ENCODE measurements at places on chromosomes 5 and 9.

DNA sequence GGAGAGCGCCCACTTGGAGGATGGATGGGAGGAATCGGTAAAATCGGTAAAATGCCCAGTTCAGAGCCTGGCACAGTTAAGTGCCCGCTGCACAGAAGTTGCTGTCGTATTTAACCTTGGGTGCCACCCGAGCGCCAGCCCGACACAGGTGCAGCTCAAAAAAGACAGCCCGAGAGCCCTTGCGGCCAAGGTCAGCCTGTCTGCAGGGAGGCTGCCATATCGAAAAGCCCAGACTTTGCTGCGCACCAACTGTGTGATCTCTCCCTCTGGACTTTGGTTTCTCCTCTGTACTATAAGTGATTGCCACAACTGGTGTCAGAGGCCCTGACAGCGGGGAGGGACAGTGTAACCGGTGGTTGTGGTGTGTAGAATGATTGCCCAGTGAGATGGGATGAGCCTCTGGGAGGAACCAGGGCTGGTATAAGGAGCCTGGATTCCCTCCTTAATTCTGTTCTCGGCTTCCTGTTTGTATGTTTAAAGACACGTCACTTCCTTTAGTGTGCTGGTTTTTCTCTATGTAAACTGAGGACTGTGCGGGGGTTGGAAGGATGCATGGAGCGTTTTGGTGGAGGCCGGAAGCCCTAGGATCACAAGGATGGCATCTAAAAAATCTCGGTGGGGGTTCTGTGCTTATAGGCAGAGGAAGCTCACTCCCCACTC is 792 bp downstream of the NTMT1 start:
- DNase-seq: no peak

- DNase-seq: no peak
Measured at GRCh38 chr5:16383544-16384052, 82.0 kb downstream of the ZNF622 start.

DNA sequence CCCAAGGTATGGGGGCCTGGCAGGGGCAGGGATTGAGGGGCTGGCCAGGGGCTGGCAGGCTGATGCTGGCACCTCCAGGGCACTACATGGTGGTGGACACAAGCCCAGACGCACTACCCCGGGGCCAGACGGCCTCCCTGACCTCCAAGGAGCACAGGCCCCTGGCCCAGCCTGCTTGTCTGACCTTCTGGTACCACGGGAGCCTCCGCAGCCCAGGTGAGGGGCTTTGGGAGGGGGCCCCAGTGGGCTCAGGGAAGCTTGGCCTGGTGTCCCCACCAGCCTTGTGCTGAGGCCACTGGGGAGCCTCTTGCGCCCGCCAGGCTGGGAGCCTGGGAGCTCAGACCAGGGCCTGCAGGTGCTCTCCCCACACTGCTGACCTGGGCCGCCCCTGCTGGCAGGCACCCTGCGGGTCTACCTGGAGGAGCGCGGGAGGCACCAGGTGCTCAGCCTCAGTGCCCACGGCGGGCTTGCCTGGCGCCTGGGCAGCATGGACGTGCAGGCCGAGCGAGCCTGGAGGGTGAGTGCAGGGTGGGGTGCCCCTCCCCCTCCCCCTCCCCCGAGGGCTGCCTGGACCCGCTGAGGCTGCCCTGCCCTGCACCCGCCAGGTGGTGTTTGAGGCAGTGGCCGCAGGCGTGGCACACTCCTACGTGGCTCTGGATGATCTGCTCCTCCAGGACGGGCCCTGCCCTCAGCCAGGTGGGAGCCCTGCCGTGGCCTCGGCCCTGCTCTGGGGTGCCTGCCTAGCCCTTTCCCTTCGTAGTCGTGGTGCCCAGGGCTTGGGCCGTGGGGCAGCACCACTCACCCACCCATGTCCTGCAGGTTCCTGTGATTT is 5.7 kb downstream of the MAMDC4 start:
- DNase-seq: no peak

DNA sequence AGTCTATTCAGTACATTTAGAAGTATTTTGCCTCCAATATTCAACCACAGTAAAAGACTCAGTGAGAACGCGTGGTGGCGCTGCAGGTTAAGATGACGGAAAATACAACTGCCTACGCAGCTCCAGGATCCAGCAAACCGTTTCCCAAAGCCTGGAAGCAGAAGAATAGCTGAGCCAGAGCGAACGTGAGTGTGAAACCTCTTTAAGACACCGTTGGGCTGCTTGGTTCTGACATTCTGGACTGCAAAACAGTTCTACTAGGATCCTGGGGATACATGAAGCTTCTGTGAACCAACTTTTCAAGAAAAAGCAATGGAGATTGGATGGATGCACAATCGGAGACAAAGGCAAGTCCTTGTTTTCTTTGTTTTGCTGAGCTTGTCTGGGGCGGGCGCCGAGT is at the start of gene PCDHB16:
PCDHB16 (plus strand) TSS at position 140 of the 400 bp plus-strand sequence; CDS start at position 313, 173 bp downstream.
- DNase-seq: no peak

- DNase-seq: no peak
Measured at GRCh38 chr9:131986576-131986975, 93.1 kb downstream of the MED27 start.

DNA sequence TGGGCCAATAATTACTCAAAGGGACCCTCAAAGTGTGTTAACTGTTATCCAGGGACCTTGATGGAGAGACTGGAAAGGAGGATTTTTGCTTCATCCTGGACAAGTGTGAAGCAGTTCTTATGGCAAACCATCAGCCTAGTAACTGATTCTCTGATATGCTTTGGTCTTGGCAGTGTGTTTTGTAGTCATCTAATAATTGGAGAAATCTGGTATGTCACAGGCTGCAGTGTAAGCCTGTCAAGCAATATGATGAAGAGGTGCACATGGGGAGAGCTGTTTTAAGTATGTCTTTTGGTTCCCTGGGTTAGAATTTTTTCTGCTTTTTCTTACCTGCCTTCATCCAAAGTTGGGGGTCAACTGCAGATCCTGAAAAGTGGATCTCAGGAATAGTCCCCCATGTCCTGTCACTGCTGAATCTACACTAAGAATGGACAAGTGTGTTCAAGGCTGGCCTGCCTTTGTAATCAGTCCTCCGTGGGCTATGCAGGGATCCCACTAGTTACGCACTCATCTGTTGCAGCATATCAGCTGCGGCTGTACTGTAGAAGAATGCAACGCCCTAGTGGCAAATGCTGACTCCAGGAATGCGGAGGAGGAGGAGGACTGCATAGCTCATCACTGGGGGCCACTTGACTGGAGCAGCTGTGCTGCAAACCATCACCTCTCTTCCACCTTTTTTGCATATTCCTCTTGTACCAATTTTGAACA is 1.9 kb downstream of the SPTAN1 start:
- DNase-seq: no peak

- DNase-seq: no peak
Measured at GRCh38 chr9:34662526-34663302, at the start of gene CCL27. TSS of gene CCL27 (minus strand) at chr9:34662657. CDS start at chr9:34662633, 24 bp downstream.

DNA sequence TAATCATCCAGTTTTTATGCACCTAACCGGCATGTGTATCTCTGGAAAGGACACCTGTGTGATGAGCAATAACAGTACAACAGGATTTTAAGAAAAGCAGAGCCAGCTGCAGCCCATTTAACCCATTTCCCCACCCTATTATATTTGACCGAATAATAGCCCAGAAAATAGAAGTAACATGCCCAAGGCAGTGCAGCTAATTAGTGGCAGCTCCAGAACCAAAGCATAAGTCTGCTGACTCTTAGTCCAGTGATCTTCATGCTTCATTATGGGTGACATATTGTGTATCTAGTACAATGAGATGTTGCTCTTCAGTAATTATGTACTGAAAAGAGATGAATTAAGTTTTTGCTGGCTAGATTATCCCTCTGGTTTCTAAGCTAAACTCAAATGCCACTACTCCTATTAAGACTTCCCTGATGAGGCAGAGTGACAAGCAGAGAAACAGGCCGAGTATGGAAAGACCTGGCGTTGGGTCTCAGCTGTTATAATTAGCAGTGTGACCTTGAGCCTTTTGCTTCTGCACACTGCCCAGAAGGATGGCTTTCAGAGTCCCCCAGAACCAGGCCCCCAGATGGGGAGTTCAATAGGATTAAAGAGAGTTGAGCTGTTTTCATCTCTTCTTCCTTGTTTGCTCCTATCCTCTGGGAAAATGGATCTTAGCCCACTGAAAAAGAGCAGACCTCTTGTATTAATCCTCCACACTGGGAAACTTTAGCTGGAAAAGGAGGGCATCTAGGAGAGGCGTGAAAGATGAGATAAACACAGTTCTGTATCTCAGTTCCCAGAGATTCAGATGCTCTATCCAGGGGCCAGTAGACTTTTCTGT is 10.8 kb upstream of the C1QTNF3 start:
- no peak for DNase-seq

DNA sequence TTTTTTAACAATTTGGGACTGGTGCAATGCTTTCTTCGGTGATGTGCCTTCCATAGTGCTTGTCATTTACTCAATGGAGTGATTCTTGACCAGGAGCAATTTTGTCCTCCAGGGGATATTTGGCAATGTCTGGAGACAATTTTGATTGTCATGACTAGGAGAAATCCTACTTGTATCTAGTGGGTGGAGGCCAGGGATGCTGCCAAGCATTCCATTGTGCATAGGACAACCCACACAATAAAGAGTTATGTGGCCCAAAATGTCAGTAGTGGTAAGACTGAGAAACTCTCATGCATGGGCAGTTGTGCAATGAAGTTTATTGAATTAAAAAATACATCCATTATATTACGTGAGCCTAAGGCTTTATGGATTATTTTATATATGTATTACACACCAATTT is 70.5 kb downstream of the FOCAD start:
- DNase-seq: no peak

DNA sequence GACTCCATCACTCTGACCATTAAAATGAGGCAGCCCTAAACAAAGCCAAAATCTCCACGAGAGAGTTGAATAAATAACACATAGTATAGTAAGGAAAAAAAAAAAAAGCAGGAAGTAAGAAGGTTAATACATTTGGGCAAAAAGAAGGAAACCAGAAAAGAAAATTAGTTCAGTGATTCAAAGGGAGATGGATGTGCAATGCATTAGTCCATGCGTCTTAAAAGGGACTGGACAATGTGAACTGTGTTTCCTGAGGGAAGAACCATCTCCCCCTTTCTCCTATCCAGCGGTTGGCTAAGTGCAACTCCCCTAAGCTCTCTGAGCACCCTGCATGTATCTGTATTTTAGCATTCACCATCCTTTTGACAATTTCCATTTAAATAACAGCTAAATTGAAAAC is 1.4 kb downstream of the ANKRA2 start:
- no peak for DNase-seq

- no peak for DNase-seq
Measured at GRCh38 chr5:131684051-131684450, 49.0 kb upstream of the RAPGEF6 start.

DNA sequence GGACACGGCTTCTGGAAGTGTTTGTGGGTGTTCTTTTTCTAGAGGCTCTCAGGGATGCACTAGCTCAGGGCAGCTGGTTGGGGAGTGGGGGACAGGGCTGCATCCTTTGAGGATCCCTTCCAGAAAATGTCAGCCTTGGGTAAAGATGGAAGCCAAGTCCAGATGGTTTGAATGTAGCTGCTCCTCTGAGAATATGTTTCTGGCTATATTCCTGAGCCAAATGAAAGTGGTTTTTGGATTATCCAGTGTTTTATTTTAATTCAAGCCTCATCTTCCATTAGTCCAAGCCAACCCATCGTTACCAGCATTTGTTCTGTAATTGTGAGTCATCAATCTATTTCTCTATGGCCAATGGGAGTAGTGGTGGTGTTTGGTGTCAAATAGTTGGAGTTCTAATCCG is 70.4 kb downstream of the SPRY4 start:
- no peak for DNase-seq

GRCh38 chr5:174576042-174576441 is 148.3 kb upstream of the MSX2 start:
- DNase-seq: no peak

DNA sequence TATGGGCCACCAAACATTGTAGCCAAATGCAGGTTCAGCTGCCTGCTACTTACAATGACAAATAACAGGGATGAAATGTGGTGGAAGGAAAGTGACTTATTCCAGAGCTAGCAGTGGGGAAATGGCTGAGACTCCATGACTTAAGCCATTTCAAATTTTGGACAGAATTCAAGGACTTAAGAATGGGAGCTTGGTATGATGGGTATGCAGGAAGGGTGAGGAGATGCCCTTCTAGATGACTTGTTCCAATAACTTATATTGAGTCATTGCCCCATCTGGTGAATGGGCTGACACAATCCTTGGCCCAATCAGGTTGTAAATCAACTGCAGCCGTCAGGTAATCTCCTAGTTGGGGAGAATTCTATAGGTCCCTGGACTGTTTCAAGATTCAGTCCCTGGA is 230.7 kb upstream of the SGCD start:
- DNase-seq: no peak

DNA sequence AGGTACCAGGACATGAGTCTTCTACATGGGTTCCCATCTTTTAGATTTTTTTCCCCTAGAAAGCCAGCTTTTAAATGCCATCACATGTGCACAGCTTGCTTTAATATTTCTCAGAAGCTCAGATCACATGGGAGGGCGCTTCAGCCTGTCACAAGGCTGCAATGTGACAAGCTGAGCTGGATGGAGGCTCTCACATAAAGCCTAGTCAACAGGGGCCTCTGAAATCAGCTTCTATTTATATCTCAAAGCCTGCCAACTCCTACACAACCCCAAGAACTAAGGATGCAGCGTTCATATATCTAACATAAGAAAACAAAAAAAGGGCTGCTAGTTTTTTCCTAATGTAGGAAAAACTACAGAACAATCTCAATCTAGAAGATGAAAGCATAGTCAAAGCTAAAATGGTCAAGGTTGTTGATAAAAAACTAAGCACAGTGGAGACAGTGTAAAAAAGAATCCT is 2.3 kb downstream of the ZFAND5 start:
- peak; percentile 10 for DNase-seq

DNA sequence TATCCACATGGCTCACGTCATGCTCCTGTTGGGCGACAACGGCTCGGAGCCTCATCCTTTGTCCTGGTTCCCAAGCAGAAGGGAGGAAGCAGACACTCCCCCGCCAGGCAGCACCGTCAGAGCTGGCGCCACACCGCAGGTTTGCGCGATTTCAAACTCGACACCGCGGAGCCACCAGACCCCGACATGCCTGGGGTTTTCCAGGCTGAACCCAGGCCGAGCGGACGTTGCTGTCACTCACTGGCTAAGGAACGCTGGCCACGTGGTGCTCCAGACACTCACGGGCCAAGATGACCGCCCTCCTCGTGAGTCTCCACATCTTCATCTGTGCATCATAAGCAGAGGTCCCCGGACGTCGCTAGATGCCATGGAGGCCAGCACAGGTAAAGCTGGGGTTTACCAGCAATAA is 9.0 kb downstream of the TERT start:
- DNase-seq: no peak

DNA sequence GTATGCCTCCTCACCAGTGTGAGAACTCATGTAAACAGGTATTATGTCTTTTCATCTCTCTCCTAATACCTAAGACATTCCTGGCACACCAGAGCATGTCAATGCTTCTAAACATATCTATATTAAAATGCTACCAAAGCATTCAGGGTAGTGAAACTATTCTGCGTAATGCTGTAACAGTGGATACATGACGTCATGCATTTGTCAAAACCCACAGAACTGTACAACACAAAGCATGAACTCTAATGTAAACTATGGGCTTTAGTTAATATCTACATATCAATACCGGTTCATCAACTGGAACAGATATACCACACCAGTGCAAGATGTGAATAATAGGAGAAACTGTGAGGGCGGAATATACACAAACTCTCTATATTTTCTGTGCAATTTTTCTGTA is 72.2 kb upstream of the GABRP start:
- DNase-seq: no peak
